ENCODE measurements at places on chromosomes 2 and 18.

- DNase-seq: no peak
Measured at GRCh38 chr2:201969938-201970785, 63.5 kb upstream of the FZD7 start.

GRCh38 chr2:48122166-48122565 lies 215.9 kb upstream of the FBXO11 start:
- DNase-seq: peak; percentile 32

DNA sequence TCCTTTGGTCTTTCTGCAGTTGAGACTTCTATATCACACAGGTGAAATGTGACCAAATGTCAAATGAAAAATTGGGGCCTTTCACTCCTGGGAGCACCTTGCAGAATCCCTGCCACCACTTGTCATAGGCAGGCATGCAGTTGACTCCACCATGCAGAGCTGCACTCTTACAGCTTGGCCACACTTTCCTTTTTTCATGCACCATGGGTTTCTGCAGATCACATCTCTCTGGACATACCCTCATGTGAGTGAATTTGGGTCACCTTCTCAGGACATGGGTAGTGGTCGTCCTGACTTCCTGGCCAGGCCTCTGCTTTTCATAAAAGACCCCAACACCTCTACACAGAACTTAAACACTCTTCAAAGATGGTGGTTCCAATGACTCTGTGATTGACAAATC lies 155.1 kb upstream of the RAB12 start:
- DNase-seq: no peak

DNA sequence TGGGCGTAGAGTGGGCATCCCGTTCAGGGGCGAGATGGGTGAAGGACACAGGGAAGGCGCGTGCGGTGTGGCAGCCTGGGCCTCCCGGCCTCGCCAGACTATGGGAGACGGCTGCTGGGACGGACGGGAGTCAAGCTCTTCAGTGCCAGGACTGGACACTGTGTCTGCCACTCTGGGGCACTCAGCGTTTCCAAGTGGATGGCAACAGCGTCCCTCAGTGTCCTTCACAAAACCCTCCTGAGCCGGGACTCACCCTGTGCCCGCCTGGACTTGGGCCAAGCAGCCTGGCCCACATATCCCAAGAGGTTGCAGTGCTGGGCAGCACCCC lies 16.3 kb upstream of the BOK start:
- DNase-seq: no peak

GRCh38 chr18:13242797-13243196 lies 24.2 kb downstream of the LDLRAD4 start:
- no peak for DNase-seq

- peak; percentile 16 for DNase-seq
Measured at GRCh38 chr2:32862269-32863055, 84.3 kb upstream of the LTBP1 start.
